ENCODE measurements at places on chromosomes 1 and 21.

DNA sequence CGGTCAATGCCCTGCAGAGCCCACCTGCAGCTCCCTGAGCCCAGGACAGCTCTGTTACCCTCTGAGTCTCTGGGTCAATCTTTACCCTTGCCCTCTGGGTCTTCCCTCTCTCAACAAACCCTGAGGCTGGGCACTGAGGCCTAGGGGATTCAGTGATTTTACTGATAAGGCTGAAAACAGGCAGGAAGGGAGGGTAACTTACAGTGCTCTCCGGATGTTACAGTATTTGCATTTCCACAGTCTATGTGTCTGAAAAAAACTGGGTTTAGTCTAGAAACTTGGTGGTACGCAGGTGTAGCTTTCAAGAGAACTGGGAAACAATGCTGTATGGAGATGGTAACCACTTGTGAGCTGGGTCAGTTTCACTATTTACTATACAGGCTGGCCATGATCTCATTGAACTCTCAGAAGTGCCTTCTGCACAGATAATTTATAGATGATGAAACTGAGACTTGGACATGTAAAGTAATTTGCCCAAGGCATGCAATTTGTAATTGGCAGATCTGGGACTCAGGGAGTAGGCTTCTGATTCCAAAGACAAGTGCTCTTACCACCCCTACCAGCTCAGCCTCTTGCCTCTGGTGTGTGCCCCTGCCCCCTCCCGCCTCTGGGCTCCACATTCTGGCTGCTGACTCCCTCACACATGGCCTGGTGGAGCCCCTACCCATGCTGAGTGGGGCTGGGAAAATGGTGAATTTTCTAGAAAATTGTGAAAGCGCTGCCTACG lies 48.8 kb downstream of the TENT5C start:
- no peak for DNase-seq

DNA sequence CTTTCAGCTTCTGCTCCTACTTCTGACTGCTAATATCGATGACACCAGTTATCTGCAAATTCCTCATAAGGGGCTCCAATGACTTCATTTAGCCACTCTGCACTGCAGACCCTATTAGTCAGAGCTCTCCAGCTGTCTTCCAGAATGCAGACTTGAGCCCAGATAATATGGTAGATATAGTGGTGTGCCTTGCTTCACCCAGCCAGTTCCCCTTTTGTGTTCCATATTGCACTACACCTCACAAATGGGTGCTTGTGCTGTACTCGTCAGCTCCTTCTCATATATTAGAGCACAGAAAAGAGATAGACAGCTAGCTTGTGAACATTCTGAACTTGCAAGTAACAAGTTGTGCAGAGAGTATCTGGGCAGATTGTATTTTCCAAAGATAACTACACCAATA lies 23.7 kb upstream of the COG2 start:
- DNase-seq, result no peak

DNA sequence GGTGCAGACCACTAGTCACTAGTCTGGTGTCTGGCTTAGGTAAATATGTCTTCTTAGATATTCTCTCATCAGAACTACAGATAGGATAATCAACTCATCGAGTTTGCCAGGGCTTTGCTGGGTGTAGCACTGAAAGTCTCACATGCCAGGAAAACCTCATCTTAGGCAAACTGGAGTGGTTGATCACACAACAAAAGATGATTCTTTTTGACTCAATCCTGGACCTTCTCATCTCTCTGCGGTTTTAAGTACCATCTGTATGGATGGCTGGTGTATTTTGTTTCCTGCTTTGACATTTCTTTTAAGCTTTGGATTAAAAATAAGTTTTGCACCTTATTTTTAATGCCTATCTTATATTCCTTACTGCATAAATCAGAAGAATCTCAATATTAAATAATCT lies 11.3 kb downstream of the GBP2 start:
- no peak for DNase-seq

DNA sequence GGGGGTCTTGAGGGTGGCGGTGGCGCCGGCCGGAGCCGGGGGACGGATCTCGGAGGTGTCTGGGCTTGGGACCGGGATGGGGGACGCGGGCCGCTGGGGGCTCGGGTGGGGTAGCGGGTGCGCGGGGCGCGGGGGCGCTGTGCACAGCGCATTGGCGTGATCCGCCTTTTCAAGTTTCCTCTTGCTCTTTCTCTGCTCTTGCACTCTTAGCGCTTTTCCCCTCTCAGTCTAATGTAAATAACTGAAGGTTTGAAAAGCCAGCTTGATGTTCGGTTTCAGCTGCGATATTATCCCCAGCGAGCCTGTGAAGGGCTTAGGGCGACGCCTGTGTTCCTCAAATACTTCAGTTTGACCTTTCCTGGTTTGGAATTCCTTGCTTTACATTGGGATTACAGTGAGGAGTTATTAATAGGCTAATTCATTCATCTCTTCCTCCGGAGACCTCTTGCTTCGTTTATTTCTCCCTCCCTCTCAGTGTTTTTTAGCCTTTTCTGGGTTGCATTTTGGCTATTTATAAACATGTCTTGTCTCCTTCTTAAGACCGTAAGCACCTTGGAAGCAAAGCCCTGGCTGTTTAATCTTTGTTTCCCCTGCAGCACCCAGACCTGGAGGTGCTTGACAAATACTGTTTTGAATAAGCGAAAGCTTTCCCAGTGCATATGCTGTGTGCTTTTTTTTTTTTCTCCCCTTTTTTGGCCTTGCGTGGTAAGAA lies 693 bp downstream of the RAB4A start:
- DNase-seq, result no peak

- no peak for DNase-seq
Measured at GRCh38 chr1:201496296-201496690, 10.6 kb downstream of the CSRP1 start.

- DNase-seq, result no peak
Measured at GRCh38 chr1:150020711-150021110, 10.2 kb upstream of the OTUD7B start.

DNA sequence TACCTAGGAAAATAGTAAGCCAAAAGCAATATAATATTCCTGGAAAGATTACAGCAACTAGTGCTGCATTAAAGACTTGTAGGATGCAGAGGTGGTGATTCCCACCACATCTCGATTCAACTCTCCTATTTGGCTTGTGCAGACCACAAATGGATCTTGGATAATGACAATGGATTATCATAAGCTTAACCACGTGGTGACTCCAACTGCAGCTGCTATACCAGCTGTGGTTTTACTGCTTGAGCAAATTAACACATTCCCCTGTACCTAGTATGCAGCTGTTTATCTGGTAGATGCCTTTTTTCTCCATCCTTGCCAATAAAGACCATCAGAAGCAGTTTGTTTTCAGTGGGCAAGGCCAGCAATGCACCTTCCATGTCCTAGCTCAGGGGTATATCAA lies 542.7 kb upstream of the ADGRL4 start:
- no peak for DNase-seq

Data from neural crest cell (in vitro differentiated cells).